Bronchial smooth muscle cell (primary cell): ENCODE measurements at places on chromosomes 5 and 9. TPM values are rescaled to one million over a fixed set of nuclear protein-coding genes. Genes with fewer than 3 reads are reported as not detected.

The SLC6A19 gene
- not detected in 2 replicates for total RNA-seq

The ELOVL7 gene
- under 0.01 and 0.09 TPM in 2 replicates for total RNA-seq

The PCDHGA10 gene
- total RNA-seq, result 2.3 and 7.1 TPM in 2 replicates

The FBXL7 gene
- total RNA-seq, result 3.3 and 3.4 TPM in 2 replicates

The PDGFRB gene
- total RNA-seq, result 71.1 and 110 TPM in 2 replicates

The ORM1 gene
- not detected in 2 replicates for total RNA-seq

The SPATA31E1 gene
- under 0.01 TPM in 1 of 2 replicates, not detected in the other for total RNA-seq

The CDH10 gene
- total RNA-seq, result 0.32 TPM in 1 of 2 replicates, not detected in the other

The TAF1L gene
- total RNA-seq, result under 0.01 TPM in 2 replicates

The CDK7 gene
- total RNA-seq, result 34.5 and 70.5 TPM in 2 replicates

The SLC36A2 gene
- not detected in 2 replicates for total RNA-seq

The SERF1A gene
- total RNA-seq, result 0.69 and 5.0 TPM in 2 replicates

The HTR1A gene
- not detected in 2 replicates for total RNA-seq
